Brain (organoid and tissue), 16 donors: ENCODE measurements at places on chromosomes 12 and 14.

DNA sequence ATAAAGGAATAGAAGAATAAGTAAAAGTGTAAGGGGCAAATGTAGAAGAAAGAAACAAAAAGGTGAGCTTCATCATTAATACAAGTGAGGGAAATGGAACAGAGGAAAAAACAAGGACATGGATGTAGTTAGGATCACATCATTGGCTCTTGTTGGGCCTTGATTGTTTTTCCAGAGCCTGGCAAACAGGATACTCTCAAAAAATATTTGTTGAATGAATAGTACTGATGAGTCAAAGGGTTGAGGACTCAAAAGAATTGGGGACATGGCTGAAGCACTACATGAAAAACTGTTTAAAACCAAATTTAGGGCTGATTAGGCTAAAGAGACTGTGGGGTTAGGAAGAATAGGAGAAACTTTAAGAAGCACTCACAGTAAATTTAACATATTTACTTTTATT lies 11.4 kb upstream of the SRP54 start:
- DNase-seq: no peak

- no peak for DNase-seq
These were observed 61.8 kb downstream of the PHLDA1 start for GRCh38 chr12:75969768-75970167.

DNA sequence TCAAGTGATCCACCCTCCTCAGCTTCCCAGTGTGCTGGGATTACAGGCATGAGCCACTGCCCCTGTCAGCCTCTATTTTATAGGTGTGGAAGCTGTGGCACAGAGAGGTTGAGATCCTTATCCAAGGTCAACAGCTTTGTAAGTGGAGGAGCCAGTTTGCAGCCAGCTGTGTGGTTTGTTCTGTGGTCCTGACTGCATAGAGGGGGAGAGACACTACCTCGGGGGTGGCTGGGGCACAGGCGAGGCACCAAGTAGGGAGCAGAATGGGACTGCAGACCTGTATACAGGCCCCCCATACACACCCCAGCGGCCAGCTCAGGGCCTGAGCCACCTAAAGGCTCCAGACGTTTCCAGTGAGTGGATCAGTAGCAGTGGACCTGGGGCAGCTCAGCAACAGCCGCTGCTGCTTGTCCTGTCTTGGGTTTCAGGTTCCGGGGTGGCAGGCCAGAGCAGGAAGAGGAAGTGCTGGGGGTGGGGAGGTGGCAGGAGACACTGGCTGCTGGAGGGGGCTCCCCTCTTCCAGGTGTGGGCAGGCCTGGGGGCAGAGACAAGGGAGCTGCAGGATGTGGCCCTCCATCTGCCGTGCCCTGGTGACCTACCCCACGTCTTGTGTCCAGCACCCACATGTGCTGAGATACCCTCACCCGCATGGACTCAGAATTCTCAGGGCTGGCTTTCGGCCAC lies 11.0 kb downstream of the ORAI1 start:
- no peak for DNase-seq

GRCh38 chr12:4153343-4153892 lies 120.1 kb upstream of the CCND2 start:
- DNase-seq: no peak

DNA sequence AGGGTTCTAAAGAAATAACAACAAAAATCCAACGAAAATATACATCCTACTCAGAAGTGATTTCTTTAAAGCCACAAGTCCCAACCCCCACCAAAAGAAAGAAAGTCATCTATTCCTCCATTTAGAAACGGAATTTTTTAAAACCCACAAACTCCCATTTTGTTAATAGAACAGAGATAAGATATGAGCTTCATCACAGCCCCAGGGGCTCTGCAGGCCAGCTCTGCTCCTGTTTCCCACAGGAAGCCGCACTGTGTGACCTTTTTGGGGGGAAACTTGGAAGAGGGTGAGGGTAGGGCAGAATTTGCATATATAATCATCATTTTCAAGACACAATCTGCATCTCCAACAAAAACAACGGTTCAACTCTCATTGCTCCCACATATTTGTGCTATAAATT lies 2.8 kb downstream of the FBXL14 start:
- no peak for DNase-seq

GRCh38 chr12:8045952-8046944 lies 13.7 kb downstream of the FOXJ2 start:
- peak; percentile 89 for DNase-seq

- no peak for DNase-seq
These were observed 557 bp upstream of the FICD start for GRCh38 chr12:108514468-108514972.

- no peak for DNase-seq
These were observed 57.5 kb downstream of the AP5M1 start for GRCh38 chr14:57326253-57326652.

DNA sequence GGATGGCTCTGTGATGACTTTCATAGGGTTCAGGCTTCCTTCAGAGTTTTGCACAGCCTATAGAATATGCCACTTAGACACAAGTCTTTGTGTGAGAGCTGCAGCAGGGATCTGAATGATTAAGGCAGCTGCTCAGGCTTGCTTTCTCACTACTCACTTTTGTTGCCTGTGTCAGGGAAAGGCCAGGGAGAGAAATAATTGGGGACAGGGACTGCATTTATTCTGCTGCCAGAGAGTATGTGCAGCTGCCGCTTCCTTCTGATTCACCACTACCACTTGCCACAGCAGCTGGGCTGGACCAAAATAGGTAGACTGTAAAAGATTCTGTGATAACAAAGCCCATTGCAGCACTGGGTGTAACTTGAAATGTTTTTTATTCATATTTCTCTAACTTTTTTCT lies 49.7 kb downstream of the TRMT5 start:
- DNase-seq: peak; percentile 45
